ENCODE measurements at places on chromosomes 13 and 19.

DNA sequence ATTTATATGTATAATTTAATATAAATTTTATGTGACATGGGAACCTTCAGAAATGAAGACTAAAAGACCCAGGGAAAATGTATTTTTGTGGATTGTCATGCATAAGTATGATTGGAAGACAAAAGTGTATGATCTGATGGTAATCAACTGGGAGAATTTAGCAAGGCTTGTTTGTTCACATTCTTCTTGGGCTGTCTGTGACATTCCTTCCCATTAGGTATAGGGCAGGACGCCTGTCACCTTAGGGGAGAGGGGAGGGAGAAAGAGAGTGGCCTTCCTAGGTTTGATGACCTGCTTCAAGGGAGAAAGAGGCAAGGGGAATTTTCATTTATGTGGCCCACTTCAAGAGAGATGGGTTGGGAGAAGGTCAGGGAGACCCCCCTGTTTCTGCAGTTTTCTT is 22.4 kb downstream of the PIBF1 start:
- DNase-seq = no peak

GRCh38 chr13:46058268-46058667 is 5.7 kb upstream of the ZC3H13 start:
- no peak for DNase-seq

GRCh38 chr13:29507356-29507755 is 88.1 kb downstream of the SLC7A1 start:
- DNase-seq = no peak

- DNase-seq = no peak
Observed at GRCh38 chr13:93060144-93060543, 166.5 kb upstream of the GPC6 start.

GRCh38 chr13:112761701-112762689 is 72.2 kb downstream of the ATP11A start:
- no peak for DNase-seq

GRCh38 chr19:28862238-28862637 is 350.7 kb downstream of the UQCRFS1 start:
- no peak for DNase-seq

GRCh38 chr19:6773323-6773931 is 919 bp downstream of the VAV1 start:
- peak; percentile 80 for DNase-seq

DNA sequence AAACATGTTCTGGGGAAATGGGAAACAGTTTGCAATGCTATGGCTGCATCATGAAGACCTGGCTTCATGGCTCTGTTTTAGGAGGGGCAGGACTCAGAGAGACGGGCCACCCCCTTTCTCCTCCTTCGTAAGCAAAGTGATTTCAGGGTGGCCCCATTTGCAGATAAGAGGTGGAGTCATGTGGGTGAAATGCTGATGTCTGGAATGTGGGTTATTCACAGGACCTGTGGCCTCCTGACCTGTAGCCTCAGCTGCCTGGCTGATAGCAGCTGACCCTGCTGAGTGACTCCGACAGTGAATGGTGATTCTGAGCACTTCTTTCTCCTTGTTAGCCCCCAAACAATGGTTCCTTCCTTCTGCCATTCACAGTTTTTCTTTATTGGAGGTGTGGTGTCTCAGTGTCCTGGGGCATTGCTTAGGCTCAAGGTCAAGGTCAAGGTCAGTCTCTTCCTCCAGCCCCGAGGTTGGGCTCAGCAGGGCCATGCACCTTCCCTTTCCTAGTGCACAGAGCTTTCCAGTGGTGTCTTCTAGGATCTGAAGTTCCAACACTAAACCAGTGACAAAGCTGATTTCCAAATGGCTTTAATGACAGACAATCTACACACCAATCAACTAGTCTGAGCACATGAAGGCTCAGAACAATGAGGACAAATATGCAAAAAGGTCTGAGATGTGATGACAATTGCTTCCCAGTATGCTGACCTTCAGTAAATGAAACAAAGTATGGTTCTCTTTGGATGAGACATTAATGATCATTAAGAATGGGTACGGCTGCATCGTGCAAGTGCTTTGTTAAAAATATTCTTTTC is 49.6 kb upstream of the ANKRD10 start:
- DNase-seq = no peak

- DNase-seq = no peak
Observed at GRCh38 chr19:3457528-3458228, 22.6 kb downstream of the SMIM24 start.

- DNase-seq = no peak
Observed at GRCh38 chr13:87280139-87280538, 391.0 kb upstream of the SLITRK5 start.

DNA sequence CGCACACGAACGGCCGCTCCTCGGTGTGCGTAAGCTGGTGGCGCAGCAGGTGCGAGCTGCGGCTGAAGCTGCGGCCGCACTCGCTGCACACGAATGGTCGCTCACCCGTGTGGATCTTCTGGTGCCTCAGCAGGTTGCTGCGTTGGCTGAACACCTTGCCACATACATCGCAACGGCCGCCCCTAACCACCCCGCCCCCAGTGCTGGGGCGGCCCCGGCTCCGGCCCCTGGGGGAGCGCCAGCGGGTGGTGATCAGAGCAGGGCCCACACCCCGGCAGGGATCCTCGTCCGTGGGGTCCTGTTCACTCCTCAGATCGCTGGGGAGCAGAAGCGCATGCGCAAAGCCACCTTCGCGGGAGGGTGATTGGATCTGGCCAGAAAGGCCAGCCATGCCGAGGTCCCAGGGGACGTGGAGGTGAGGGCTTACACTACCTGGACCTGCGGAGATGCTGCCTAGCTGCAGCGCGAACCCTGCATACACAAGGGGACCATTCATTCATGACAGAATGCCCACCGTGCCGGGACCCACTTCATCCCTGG is 4.7 kb upstream of the UBE2M start:
- peak; percentile 58 for DNase-seq

DNA sequence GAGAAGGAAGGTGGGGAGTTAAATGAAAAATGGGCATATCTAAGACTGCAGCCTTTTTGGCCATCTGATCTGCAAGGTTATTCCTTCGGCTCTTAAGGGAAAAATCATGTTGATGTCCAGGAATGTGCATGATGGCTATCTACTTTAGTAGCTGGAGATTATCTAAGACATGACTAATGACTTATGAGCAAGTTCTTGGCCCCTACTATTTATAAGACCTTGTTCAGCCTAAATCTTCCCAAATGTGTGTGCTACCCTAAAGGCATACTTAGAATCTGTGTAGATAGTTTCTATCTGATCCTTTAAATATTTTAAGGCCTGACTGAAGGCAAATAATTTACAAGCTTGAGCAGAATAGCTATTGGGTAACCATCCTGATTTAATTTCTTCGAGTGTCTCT is 41.8 kb upstream of the CD177 start:
- no peak for DNase-seq

DNA sequence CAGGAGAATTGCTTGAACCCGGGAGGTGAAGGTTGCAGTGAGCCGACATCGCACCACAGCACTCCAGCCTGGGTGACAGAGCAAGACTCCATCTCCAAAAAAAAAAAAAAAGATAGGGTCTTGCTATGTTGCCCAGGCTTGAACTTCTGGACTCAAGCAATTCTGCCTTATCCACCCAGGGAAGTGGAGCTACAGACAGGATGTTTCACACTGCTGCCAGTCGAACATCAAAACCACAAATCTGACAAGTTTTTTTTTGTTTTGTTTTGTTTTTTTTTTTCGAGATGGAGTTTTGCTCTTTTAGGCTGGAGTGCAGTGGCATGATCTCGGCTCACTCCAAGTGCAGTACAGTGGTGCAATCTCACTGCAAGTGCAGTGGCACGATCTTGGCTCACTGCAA is 10.8 kb downstream of the XPO4 start:
- no peak for DNase-seq

GRCh38 chr13:75934889-75935288 is 298.8 kb downstream of the LMO7 start:
- no peak for DNase-seq

GRCh38 chr13:113442354-113442984 is 10.8 kb downstream of the ADPRHL1 start:
- DNase-seq = no peak

- no peak for DNase-seq
Observed at GRCh38 chr13:51821606-51822005, 17.6 kb upstream of the DHRS12 start.

- DNase-seq = peak; percentile 76
Observed at GRCh38 chr13:21670006-21670882, 629 bp upstream of the FGF9 start.

- no peak for DNase-seq
Observed at GRCh38 chr13:110348309-110349105, 41.4 kb downstream of the COL4A2 start.

DNA sequence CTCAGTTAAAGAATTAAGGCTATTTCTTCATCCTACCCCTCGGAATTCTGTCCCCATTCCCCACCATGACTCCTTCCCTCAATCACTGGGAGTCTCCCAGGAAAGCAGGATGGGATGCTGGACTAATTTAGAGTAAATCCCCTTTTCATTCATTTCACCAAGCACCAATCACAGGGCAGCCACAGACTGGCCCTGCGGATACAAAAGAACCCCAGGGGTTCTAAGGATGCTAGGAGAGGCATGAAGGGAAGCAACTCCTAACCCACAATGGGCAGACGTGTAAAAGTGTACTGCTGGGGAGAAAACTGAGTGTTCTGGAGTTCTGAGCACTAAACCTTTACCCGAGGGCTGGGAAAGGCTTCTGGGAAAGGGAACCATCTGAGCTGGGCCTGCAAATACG is 3.0 kb downstream of the PEPD start:
- DNase-seq = no peak

GRCh38 chr19:28468701-28469459 is 744.1 kb downstream of the UQCRFS1 start:
- DNase-seq = peak; percentile 21

DNA sequence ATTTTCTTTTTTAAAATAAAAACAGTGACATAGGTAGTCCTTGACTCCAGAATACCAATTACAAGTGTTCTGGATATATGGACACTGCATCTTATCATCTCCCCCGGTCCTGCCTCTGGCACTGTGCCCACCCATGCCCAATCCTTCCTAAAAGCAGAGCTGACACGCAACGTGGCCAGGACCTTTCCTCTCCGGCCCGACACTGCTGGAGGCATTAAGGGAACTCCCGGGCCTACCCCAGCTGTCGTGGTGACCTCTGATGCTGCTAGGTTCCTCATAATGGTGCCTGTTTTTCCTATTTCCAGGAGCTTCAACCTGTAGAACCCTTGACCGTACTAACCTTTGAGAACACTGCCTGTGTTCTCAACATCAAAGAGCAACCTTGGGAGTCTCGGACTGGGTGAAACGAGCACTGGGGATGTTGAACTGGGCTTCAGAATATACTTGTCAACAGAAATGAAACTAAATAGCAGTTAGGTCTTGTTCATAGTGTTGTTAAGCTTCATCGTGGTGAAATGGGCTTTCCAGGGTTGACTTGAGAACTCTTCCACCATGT is 13.9 kb upstream of the RNF113B start:
- no peak for DNase-seq

DNA sequence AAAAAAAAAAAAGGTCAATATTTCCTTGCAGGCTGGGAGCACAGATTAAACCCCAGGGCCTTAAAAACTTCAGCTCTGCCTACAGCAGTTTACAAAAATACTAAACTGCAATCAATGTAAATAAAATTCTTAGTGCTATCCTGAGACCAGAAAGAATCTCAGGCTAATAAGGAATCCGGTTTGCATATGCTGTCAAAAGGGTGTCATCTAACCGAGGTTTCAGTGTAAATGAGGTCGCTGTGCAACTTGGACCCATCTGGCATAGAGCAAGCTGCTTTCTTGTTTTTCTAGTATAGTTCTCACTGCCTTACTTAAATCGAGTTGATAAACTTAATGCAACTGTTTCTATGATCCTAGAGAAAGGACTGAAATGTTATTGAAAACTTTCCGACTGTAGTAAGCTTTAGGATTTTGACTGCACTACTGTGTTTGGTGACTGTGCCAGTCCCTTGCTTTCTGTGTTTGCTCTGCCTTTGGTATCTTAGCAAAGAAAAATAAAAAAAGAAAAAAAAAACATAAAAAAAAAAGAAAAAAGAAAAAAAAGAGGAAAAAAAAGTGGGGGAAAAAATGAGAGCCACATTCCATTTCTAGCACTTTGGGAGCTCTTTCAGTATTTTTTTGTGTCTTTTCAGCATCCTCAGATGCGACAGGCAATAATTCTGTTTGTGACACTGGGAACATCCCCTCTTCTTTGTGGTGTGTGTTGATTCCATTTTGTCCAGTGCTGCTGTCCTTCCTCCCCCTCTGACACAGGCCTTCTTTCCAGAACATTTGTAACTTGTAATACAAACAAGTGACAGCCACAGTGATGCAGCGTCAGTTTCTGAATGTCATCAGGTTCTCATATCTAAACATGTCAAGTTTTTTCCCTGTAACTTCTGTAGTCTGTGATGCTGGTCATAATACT is 340.5 kb downstream of the ZNF536 start:
- DNase-seq = no peak

DNA sequence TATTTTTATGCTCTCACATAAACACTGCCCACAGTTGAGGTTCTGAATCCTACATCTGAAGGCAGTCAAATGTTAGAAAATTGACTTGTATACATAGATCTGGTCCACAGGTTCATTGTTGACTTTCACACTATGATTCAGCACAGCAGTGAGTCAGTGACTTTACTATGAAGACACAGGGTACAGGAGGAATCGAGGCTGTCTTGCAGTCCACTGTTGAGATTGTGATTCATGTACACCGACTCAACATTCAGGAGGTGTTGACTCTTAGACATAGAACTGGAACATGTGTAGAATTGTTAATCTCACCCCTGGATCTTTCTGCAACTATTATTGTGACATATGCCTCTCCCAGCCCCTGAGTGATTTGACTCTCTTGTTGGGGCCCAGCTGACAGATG is 74.3 kb upstream of the ZNF43 start:
- no peak for DNase-seq

- DNase-seq = no peak
Observed at GRCh38 chr19:13613447-13613846, 107.2 kb upstream of the CACNA1A start.

DNA sequence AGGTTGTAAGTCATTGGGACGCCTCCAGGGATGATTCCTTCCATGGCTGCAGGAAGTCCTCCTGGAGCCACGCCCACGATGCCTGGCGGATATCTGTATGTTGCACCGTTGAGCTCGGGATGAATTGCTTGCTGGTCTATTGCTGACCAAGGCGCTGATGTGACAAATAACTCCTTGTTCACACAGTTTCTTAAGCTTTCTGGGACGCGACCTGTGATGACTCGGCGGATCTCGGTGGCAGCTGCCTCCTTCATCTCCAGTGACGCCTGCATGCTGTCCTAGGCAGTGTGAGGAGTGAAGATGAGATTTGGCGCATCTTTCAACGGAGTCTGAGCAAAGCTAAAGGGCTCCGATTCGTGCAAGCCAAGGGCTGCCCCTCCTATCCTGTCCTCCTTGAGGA is 7.6 kb upstream of the ZNF566 start:
- no peak for DNase-seq

- no peak for DNase-seq
Observed at GRCh38 chr13:38951525-38952313, 38.9 kb downstream of the STOML3 start.

DNA sequence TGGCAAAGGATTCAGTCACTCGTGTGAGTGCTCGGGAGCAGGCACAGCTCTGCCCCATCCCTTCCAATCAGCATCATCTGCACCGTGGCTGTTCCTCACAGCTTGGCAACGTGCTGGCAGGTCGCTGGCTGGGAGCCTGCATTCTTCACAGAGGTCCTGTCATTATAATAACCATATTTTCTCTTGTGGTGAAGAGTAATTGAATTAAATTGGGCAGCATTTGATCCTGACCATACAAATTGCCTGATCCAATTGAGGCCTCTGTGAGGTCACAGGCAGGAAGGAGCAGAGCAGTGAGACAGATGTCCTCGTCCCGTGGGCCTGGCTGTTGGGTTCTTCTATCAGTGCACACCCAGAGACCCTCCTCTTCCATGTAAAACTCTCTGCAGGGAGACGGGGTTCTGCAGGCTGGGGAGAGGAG is 407.8 kb downstream of the COG6 start:
- no peak for DNase-seq

GRCh38 chr13:23844132-23844531 is 45.1 kb downstream of the MIPEP start:
- DNase-seq = no peak

All from activated T-cell treated with anti-CD3 and anti-CD28 coated beads, Interleukin-2, amount 50 U/mL, for 48 hours (primary cell).